ENCODE measurements at places on chromosomes 3 and 15.

DNA sequence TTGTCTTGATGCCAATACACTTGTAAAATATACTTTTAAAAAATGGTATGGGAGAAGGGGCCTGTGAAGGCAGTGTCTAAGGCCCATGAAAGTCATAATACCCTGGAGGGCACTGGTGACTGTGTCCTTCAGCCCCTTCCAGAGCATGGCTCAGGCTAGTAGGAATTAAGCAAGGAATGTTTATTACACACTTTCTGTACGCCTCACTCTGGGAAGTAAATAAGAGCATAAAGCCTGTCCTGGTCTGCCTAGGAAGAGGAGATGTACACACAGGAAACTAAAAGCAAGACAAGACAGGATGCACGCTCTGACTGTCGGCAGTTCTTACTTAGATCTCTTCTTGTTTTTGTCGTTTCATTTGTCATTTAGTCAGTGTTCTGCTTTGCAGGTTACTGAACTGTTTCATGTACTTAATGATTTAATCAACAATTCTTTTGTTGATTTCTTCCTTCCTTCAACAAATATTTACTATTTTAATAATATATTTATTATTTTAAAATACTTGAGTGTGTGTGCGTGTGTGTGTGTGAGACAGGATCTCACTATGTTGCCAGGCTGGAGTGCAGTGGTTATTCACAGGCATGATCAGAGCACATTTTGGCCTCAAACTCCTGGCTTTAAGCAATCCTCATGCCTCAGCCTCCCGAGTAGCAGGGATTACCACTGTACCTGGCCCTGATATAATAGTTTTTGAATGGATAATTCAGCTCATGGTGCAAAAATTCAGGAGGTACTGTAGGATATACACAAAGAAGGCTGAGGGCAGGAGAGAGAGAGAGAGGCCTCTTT lies 9.0 kb upstream of the SMAD6 start:
- no peak for DNase-seq

- peak; percentile 36 for DNase-seq
Observed at GRCh38 chr3:195129644-195130492, 141.1 kb downstream of the XXYLT1 start.

- no peak for DNase-seq
Observed at GRCh38 chr15:81263477-81263876, 60.5 kb downstream of the STARD5 start.

DNA sequence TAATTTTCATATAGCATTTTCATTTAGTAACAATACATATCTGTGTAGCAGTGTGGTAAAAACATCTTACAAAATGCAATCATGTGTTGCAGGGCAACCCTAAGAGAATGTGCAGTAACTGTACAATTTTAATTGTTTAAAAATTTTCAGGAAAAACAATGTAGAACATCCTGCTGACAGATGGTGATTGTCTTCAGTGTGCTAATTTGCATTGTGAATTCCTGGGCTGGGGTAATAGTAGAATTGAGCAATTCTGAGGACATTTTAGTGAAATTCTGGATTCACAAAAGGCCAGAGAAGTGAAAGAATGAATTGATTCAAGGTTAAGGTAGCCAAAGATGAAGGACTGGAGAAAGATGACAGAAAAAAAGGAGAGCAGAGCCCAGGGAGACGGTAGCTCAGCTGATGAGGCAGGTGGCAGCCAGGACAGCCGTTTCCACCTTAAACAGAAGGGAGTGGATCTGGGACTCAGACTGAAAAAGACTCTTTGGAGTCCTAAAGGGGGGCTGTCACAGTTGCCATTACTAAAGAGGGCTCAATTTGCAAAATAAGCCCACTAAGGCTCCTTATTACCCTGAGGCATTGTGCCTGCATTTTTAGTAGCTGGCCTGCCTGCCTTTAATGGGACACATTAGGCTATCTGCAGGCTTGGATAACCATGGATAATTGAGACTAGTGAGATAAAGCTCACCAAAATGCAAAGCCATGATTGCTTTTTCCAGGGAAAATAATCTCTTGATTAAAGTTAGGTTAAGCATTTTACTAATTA lies 8.6 kb downstream of the MAP3K13 start:
- DNase-seq: no peak

- no peak for DNase-seq
Observed at GRCh38 chr3:43523454-43524053, 98.3 kb downstream of the ANO10 start.

- DNase-seq: peak; percentile 95
Observed at GRCh38 chr3:16136055-16136454, 38.4 kb upstream of the GALNT15 start.

DNA sequence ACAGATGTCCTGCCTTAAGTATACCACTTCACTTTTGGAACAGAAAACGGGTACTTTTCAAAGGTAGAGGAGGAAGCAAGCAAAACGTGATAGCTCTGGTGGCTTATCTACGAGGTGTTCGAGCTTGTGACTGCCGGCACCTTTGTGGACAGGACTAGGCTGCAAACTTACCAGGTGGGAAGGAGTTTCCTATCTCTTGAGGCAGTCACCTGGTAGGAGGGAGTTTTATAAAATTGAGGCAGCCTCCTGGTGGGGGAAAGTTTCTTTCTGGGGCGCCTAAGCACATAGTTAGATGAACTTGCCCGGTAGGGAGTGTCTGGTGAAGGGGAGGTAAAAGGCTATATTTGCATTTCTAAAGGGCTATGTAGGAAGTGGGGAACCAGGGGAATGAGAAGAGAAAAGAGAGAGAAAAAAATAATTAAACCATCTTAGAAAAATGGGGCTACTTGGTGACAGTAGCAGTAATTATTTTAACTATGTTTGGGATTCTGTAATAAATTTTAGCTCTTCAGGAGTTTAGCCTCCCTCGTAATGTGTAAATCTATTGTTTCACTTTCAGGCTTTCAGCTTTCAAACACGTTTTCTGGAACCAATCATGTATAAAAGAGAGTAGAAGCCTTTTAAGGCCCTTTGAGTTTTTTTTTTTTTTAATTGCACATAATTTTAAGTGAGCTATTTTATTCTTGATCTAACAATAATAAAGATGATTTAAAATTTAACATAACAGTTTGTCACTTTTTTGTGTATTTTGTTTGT lies 131.0 kb downstream of the IL5RA start:
- no peak for DNase-seq

DNA sequence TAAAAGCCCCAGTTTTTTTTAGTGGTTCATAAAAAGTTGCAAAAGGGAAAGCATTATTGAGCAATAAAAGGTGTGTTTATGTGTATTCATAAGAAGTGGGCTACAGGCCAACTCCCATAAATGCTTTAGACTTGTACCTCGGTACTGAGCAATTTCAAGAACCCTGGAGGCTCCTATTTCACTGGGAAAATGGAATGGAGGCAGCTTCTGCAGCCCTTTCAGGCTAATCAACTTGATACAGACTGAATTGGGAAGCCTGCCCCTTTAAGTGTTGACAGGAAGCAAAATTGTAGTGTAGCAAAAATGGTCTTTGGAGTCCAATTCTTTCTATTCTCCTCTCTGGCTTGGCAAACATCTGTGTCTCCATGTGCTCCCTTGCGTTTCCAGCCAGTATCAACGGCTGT lies 118.8 kb downstream of the ECT2 start:
- peak; percentile 77 for DNase-seq

- DNase-seq: no peak
Observed at GRCh38 chr15:35549567-35549966, 3.6 kb upstream of the DPH6 start.

DNA sequence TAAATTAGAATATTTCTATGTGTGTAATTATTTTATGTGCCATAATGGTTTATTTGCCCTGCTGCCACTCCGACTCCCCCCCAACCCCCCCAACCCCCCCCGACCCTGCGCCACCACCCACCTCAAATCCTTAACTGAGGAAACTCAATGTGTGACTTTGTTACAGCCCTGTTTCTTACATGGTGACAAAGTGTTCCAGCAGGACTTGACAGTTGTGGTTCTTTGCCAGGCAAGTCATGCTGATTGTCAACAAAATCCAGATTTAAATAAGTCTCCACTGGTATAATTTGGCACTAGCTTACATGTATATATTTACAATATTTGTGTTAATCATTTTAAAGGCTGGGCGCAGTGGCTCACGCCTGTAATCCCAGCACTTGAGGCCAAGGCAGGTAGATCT lies 7.7 kb downstream of the EBLN2 start:
- no peak for DNase-seq

DNA sequence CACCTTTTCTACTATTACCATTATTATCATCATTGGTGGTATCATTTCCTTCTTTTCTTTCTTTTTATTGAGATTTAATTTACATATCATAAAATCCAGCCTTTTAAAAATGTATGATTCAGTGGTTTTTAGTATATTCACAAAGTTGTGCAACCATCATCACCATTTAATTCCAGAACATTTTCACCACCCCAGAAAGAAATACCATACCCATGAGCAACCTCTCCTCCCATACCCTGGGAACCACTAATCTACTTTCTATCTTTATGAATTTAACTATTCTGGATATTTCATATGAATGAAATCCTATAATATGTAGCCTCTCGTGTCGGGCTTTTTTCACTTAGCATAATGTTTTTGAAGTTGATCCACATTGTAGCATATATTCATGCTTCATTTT lies 29.1 kb downstream of the AAGAB start:
- peak; percentile 74 for DNase-seq

DNA sequence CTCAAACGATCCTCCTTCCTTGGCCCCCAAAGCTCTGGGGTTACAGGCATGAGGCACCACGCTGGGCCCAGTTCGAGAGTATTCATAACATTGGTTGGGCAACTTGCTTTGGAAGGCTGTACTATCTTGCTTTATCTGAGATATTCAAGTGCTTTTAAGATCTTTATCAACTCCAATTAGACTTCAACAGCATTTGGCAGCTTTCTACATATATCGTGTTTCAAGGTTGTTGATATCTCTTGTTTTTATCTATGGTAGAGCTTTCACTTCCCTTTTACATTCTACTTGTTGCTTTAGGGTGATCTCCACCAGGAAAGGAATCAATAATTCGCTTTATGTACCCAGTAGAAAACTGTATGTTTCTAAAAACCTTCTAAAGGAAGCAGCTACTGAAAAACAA lies 395.3 kb downstream of the IL5RA start:
- no peak for DNase-seq

- DNase-seq: no peak
Observed at GRCh38 chr3:27680517-27681246, 41.4 kb downstream of the EOMES start.

GRCh38 chr3:197468866-197469382 lies 86.8 kb downstream of the BDH1 start:
- peak; percentile 43 for DNase-seq

DNA sequence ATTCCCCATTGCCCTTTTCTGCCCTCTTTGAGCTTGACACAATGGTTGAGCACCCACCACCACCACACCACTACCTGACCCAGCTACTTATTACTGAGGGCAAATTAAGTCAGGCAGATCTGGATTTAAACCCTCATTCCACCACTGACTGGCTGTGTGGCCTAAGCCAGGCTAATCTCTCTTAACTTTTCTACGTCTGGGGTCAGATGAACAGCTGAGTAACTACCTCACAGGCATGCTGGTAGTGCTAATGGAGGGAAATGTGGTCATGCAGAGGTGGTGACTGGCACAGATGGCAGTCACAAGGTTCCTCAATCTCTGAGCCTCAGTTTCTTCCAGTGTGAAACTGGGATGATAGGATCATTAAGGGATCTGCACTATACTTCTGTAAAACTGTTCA lies 4.3 kb upstream of the MRPS25 start:
- DNase-seq: no peak

GRCh38 chr3:18349197-18349798 lies 75.8 kb downstream of the SATB1 start:
- no peak for DNase-seq

GRCh38 chr15:84143753-84144314 lies 91.7 kb upstream of the GOLGA6L4 start:
- DNase-seq: no peak

DNA sequence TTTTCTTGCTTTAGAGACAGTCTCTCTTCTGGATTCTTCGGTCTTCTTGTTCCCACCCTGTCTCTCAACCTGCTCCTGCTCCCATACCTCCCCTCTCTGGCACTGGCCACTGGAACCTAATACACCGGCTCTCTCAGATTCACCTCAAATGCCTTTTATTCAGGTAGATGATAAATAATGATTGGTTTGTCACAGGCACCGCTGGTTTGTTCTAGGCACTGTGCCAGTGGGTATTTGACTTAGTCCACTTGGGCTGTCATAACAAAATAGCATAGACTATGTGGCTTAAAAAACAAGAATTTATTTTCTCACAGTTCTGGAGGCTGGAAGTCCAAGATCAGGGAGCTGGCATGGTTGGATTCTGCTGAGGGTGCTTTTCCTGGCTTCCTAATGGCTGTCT lies 278.2 kb upstream of the STT3B start:
- no peak for DNase-seq

GRCh38 chr3:60609446-60609845 lies 641.8 kb downstream of the FHIT start:
- DNase-seq: no peak

DNA sequence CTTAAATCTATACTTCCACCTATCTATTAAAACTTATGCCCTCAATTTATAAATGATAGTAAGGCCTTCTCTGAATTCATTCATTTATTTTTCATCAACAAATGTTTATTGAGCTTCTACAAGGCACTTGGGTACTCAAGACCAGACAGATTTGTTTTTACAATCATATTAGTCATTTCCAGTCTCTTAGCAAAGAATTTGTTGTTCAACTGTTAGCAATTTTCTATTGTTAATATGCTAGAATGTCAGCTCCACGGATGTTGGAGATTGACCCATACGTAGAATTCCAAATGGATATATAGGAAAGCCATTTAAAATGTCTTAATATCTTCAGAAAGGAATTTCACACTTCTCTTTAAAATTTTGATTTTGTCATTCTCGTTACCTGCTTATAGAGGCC lies 36.7 kb downstream of the ZBTB38 start:
- peak; percentile 72 for DNase-seq

DNA sequence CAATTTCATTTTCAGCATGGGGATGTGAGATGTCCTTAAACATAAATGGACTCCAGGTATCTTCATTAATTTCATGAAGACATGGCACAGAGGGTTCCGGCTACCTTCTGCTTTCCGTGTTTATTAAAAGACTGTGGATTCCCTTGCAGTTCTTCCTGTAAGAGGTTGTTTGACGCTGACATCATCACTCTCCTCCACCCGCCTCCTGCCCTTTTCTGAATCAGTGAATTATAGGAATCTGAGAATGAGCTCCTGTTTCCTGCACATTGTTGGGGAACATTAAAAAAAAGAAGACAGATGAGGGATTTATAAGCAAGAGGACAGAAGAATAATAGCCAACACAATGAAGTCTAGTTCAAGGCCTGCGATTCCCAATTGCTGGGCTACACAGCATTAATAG lies 191.3 kb downstream of the LPP start:
- peak; percentile 39 for DNase-seq

- DNase-seq: peak; percentile 89
Observed at GRCh38 chr3:186097663-186098451, 11.0 kb downstream of the ETV5 start.

All from fibroblast of the aortic adventitia (primary cell).